Anterior cingulate cortex (tissue), 58 donors: ENCODE measurements at places on chromosomes 2 and 18.

DNA sequence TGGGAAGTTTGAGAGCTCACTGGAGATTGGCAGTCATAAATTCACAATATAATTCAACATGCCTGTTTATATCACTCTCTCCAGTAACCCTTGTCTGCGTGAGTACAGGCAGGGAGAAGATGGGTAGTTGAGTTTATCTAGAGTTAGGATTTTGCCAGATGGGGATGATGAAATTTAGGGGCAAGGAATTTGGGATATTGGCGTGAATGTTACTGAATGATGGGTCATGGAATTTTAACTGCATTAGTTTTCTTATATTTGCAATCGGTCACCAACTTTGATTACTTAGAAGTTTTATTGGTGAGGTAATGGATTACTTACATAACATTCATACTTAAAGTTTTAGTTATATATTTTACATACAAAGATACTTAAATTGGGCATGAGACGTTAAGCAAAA is 35.1 kb downstream of the SANBR start:
- DNase-seq = no peak

- no peak for DNase-seq
Observed at GRCh38 chr2:1314254-1314653, 99.0 kb upstream of the TPO start.

GRCh38 chr2:118530976-118531375 is 316.5 kb downstream of the EN1 start:
- DNase-seq = no peak

DNA sequence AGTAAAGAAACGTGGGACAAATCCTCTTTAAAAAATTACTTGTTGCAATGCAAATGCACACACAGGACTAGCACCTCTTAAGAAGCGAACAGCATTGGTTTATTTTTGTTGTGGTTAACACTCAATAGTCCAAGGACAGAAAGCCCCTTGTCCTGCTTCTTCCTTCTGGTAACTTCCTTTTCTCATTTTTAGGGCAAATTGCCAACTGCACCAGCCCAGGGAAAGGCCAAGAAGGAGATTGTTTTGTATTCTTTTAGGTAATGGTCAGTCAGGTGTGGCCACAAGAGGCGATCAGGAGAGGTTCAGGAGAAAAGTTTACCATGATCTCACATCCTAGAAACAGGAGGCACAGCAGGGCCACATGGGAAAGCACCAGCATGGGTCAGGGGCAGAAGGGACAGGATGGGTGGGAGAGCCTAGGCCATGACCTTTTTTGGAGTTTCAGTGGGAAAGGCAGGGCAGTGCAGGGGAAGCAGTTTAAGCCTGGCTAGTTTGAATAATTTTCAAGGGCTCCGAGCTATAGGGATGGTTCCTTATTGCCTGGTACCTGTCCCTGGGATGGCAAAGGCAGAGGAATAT is 73.0 kb downstream of the CHRNA1 start:
- DNase-seq = no peak

GRCh38 chr2:42877511-42877910 is 85.1 kb upstream of the HAAO start:
- DNase-seq = no peak

DNA sequence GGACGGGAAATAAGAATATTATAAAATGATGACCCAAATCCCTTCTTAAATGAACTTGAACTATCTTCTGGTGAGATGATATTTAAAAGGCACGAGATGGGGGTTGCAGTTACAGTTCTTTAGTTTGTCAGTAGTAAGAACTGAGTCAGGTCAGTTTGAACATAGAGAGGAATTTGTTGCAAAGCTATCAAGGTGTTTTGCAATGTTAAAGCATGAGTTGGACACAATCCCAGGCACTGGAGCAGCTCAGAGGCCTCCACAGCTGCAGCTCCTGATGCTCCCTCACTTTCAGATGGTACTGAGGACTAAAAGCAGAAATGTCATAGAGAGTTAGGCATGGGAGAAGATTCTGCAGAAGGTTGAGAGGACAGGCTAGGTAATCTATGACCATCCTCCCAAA is 236.0 kb downstream of the BCL2 start:
- no peak for DNase-seq

- DNase-seq = no peak
Observed at GRCh38 chr2:224211791-224212190, 172.7 kb upstream of the SERPINE2 start.

GRCh38 chr18:49691177-49691608 is 122.1 kb downstream of the ACAA2 start:
- DNase-seq = no peak

- DNase-seq = no peak
Observed at GRCh38 chr2:120760446-120761135, 24.9 kb downstream of the GLI2 start.

DNA sequence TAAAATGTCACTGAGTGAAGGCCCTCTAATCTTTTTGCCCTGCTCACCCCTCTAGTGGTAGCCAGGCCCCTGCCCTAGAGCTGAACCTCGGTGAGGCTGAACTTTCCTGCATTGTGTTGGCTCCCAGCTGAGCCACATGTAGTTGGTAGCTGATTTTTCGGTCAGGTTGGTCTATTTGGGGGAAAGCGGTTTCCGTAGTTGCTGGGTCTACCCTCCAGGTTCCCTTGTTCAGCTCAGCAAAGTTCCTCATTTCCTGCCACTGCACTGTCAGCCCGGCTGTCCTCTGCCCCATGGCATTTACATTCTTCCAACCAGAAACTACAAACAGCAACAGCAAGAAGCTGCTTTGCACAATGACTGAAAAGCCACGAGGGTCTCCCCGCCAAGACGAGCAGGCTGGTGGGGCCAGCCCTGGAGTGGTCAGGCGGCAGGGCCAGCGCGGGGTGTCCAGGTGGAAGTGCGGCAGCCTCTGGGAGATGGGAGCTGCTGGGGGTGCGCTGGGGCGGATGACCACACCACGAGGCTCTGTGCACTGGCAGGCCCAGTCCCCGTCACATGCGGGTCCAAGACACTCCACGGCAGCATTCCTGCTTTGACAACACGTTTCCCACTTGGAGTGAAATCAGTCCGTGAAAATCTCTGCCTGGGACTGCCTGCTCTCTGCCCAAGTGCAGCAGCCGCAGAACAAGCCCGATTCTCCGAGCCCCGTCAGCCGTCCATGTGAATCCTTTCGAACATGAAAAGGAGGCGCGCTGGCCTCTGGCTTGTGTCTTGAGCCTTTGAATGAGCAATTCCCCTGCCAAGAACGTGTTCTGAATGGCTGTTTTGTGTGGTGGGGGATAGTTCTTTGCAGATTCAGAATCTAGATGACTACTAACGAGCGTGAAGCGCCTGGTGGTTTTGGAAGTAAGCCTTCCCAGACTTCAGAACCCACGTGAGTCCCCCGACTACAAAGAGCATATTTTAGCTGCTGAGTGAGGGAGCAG is 159.4 kb downstream of the ASB1 start:
- peak; percentile 34 for DNase-seq

DNA sequence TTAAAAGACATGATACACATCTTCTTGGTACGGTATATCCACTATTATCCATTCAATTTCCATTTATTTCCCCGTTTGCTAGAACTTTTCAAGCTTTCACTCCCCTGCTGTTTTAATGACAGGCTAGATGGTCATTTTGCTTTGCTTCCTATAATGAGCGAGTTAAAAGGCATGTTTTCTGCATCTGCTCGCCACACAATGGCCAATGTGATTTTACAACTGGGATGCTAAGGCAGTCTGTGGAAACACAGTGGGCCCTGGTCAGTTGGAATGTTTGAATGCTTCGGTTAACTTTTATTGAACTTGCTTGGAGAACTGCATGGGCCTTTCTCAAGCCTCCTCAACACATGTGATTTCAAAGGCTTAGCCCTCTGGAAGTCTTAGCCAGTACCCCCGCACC is 48.4 kb upstream of the TNP1 start:
- DNase-seq = no peak

GRCh38 chr18:295756-296490 is 28.1 kb upstream of the THOC1 start:
- no peak for DNase-seq

DNA sequence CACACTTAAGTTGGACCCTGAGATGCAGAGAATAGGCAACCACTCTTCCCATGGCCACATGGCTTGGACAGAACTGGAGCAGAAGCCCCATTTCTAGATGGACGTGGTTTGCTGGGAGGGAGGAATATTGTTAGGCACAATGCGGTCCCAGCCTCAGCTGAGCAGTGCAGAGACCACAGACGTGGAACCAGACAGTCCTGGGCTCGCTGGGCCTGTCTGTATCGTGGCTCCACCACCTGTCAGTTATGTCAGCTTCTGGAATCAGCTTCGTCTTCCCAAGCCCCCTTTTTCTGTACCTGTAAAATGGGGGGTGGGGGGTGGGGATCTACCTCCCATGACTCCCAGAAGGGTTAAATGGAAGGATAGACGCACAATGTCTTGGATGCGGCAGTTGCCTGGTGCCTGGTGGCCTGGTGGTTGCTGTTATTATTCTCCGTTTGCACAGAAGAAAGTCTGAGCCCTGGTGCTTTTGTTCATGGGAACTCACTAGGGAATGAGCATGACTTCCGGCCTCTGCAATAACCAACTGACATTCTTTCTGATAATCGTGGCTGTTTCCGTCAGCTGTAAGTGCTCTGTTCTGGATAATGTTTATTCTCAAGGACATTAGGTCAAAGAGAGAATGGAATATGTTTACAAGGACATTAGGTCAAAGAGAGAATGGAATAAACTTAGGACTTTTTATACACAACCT is 31.4 kb downstream of the COLEC11 start:
- no peak for DNase-seq

- no peak for DNase-seq
Observed at GRCh38 chr2:215887303-215887702, 126.0 kb downstream of the MREG start.

GRCh38 chr2:55672630-55673029 is 21.0 kb downstream of the PNPT1 start:
- no peak for DNase-seq

- DNase-seq = no peak
Observed at GRCh38 chr2:104901037-104901881, 47.3 kb downstream of the POU3F3 start.

DNA sequence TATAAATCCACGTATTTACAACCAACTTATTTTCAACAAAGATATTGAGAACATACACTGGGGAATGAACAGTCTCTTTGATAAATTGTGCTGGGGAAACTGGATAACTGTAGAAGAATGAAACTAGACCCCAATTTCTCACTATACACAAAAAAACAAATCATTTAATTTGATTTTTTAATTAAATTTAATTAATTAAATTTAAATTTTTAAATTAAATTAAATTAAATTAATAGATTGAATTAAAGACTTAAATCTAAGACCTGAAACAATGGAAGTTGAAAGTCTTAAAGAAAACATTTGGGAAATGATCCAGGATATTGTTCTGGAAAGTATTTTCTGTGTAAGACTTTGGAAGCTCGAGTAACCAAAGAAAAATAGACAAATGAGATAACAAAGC is 301.4 kb downstream of the GALNT13 start:
- DNase-seq = no peak

DNA sequence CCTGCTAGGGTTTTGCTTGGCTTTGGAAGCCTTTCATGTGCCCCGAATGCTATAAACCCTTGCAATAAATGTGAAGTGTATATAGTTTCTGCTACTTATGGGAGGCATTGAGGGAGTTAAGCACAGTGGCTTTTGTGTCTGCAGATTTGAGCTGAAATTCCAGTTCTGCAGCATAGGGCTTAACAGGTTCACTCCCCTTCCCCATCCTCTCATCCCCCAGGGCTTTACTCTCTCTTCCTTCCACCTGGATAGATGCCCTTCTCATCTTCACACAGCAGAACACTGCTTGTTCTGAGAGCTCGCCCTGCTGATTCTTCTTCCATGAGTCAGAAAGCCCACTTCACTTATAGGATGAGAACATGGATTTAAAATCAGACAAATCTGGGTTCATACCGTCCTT is 37.2 kb downstream of the SOX11 start:
- no peak for DNase-seq

DNA sequence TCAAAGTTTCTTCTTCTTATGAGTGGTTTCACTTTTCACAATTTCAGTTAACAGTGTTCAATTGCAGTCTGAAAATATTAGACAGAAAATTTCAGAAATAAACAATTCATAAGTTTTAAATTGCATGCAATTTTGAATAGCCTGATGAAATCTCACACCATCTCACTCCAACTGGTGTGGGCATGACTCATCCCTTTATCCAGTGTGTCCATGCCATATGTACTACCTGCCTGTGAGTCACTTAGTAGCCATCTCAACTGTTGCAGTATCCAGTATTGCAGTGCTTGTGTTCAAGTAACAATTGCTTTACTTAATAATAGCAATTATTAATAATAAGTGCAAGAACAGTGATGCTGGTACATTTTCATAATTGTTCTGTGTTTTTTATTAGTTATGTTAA is 1202.5 kb downstream of the DSC3 start:
- no peak for DNase-seq

DNA sequence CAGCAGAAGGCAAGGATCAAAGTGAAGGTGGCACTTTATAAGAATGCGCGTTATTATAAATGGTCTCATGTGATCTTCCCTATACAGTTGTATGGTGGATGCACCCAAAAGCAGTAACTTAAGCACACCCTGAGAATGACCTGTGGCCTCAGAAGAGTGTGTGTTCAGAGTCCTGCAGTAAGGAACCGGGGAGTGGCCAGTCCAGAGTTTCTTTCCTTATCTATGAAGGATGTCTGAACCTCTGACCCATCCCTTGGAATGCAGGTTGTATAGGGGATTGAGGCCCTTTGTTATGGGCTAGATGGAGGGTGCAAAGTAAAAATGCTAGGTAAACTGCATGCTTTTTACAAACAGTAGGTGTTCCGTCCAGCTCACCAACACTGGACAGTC is 43.6 kb upstream of the ANKRD44 start:
- no peak for DNase-seq

DNA sequence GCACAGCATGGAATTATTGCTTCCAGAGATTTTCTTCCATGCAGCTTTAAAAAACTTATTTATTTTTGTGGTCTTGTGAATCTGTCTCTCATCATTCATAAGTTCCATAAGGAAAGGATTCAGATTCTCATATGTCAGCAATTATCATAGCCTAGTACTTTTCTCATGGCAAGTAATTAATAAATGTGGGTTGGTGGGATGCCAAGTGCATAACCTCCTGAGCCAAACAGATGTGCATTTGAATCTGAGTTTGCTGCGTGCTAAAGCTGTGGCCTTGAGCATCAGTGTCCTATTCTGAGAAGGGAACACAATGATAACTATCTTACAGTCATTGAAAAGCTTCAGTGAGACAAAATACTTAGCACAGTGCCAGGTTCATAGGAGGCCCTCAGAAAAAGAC is 331.9 kb downstream of the PDE11A start:
- no peak for DNase-seq

- no peak for DNase-seq
Observed at GRCh38 chr18:74082742-74083556, 64.7 kb downstream of the FBXO15 start.
